Stimulated activated CD8-positive, alpha-beta memory T cell treated with anti-CD3 and anti-CD28 coated beads, Interleukin-4, amount 100 ng/mL, for 1 hour (primary cell): ENCODE measurements at places on chromosomes 4 and X.

DNA sequence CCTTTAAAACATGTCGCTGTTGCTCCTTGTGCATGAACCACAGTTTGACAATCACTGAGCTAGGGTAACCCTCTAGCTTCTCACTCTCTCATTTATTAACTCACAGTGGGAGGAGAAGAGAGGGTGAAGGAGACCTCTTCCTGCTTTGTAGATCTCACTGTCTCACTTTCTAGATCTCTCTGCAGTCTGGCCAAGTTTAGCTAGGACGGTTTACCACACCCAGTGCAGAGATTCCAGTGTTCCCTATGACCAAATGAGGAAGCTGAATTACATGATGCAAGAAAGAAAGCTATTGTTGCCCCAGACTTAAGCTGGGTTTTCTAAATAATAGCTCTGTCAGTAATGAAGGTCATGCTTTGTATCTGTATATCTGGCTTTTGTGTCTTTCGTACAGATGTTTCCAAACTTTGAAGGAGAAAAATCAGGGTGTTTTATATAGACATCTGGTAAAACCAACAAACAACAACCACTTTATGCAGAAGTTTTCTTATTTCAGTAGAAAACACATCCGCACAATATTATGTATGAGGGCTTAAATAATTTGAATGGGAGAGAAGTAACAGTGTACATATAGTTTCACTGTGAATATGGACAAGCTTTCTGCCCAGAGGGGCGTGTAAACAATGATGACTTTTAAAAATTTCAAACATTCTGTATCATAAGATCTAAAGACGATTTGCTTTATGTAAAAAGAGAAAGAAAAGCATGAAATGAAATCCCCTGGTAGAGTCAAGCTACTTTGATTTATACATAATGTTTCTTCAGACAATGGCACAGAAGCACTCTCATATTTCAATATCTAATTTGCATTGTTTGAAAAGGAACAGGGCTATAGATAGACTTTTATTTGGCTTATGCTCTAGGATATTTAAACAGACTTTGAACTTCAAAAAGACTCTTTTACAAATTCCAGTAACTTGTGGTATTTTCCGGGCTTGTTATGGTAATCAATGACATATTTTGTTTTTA, 582.3 kb downstream of the FSTL5 start:
- DNase-seq, result no peak

DNA sequence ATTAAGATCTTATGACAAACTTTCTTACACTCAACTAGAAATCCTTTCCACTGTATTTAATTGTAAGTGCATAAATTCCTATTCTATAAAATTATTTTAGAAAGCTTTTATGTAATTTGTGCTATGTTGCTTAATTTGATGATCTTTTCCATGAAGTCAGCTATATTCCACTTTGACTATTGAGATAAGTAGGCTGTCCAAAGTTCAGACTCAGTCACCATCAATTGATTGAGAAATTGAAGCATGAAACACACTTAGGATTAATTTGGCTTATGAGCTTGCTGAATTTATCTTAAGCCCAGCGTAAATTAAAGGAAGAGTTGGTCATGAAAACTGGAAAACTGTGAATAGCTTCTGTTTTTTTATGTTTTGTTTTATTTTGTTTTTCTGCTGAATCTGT, 18.7 kb upstream of the UGT2B10 start:
- no peak for DNase-seq

GRCh38 chr4:176874721-176875445, 82.2 kb upstream of the VEGFC start:
- no peak for DNase-seq

DNA sequence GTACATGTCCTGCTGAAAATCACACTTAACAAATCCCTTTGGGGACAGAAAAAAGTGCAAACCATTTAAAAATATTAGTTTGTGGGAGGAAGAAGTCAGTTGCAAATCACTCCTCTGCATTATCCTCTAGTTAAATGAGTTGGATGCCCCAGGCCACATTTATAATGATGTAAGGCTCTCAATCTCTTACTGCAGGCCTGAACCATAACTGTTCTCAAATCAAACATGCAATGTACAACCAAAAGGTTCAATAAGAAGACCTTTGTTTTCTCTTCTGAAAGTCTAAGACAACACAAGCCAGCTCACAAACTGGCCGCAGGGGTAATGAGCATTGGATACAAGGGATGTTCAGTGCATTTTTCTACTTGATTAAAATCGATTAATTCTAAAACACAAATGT, 39.7 kb downstream of the IGFBP7 start:
- DNase-seq, result no peak

- DNase-seq, result no peak
These were observed 221.1 kb downstream of the PTTG2 start for GRCh38 chr4:38181286-38181685.

GRCh38 chr4:145791988-145792387, 112.0 kb downstream of the C4orf51 start:
- no peak for DNase-seq

DNA sequence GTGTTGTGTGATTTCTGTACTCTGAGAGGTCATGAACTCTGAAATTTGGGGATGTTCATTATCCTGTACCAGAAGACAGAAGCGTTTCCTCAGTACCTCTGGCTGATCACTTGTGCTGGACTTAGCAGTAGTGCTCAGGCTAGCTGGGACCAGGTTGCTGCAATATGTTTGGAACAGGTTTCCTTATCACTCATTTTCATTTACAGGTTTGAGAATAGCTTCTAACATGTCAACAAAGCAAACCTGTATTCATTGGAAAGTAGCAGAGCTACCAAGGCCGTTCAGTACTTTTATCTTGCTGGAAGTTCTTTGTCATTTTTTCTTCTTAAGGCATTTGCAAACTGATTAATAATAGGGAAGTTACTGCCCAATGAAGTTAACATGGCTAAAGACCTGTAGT, 242.9 kb upstream of the ANKRD50 start:
- no peak for DNase-seq

DNA sequence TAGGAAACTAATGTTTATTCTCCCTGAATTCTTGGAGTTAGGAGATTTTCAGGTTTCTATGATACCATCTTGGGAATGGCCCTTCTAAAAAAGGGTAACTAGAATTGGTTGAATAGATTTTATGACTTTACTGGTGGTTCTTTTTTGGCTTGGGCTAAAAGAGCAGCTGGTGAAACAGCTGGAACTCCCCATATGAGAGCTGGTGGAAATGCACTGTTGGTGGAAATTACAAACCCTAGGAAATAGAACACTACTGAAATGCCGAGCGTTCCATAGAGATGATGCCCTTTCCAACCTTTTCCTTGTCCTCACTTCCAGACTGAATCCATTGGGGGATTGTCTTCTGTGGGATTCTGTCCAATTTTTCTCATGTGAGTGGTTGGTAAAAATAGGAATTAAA, 139.5 kb downstream of the STIM2 start:
- no peak for DNase-seq

- no peak for DNase-seq
These were observed 3.7 kb upstream of the OSTC start for GRCh38 chr4:108646706-108647105.

- DNase-seq, result no peak
These were observed 136.5 kb downstream of the PRKX start for GRCh38 chrX:3576886-3577501.

DNA sequence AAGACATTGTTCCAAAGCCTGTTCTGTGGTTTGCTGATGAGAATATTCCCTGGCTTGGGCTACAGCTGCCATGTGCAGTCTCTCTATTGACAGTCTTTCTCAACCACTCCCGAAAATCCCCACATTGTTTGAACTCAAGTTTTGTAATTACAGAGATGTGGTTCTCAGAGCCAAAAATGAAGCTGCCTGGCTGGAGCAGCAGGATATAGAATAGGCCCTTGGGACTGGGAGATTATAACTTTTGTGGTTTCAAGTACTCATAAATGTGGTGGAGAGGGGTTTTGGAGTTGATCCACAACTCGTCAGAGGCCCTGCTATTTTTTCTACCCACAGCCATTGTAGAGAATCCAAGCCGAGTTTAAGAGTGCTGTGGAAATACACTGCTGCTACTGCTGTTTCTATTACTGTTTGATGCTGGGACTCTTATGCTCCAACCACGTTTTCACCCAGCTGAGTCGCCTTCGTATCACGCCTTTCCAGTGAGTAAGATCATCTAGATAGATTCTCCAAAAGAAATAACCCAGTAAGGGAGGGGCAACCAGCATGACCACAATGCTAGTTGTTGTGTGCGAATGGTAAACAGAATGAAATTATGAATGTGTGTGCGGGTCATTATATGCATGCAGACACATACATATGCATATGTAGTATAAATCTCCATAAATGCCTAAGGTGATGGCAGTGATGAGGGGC, 57.1 kb upstream of the ATXN3L start:
- no peak for DNase-seq

DNA sequence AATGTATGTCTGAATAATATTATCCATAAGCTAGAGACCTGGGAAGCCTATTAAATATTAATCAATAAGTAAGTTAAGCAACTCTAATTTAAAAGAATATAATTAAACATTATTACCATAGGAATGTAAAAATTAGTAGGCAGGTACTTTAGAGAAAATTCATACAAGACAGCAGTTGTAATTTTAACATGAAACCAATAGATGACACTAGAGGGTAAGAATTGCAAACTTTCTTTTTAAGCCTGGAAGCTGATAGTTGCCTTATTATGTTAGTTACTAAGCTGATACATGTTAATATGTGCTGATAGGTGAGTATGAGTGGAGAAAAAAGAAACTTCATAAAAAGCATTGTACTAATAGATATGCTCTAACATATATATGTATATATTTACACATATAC, 1157.4 kb downstream of the FAM133A start:
- DNase-seq, result no peak

DNA sequence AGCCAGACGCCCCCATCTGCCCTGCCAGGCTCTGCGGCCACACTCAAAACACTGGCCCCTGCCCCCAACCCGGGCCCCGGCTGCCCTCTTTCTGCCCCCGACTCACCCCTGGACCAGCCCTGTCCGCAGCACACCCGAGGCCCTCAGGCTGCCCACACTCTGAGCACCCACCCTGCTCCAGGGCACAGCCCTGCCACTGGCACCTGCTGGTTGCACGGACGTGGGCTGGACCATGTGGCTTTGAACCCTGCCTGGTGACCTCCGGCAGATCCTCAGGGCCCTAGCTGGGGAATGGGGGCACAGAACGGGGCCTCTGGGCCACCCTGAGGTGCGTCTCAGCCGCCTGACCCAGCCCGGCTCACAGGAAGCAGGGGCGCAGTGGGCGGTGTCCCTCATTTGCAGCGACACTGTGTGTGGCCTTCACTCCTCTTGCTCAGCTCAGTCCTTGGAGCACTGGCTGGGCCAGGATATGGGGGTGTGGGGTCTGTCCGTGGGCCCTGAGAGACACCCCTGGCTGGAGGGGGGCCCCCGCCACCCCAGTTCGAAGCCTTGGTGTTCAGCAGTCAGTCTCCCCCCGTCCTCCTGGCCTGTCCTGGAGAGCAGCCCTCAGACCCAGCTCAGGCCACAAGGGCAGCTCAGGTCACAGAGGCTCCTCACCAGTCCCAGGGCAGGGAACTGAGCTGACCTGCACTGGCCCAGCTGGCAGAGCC, 73.2 kb downstream of the FAM53A start:
- no peak for DNase-seq

DNA sequence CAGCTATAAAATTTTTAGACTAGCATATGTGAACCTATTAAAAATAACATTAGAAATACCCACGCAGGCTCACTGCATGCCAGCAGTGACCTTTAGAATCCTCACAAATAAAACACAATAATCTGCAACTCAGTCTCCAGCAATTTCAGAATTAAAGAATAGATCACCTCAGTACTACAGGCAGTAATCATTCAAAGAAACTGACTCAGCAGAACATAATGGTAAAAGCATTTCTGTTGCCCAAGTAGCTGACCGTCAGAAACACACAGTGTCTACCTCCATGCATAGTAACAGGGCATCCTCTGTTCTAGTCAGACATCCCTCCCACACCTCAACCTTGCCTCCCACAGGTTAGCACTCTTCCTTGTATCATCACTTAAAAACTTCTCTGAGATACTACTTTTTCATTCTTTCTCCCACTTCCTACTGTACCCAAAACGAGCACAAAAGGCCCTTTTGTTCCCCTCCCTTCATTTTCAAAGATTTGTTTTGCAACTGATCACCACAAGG, 65.7 kb upstream of the BEND2 start:
- DNase-seq, result no peak

DNA sequence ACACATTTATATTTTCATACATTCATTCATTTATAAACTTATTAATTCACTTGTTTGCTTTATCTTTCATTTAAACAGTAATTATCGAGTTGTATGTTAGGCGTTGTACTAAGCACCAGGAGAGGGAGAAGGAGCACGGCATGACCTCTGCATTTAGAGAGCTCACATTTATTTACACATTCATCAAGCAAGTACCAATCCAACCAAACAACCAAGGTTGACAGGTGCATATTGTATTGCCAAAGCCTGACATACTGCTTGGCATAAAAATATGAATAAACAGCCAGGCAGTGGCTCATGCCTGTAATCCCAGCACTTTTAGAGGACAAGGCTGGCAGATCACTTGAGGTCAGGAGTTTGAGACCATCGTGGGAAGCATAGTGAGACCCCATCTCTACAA, 37.0 kb upstream of the CLNK start:
- no peak for DNase-seq

DNA sequence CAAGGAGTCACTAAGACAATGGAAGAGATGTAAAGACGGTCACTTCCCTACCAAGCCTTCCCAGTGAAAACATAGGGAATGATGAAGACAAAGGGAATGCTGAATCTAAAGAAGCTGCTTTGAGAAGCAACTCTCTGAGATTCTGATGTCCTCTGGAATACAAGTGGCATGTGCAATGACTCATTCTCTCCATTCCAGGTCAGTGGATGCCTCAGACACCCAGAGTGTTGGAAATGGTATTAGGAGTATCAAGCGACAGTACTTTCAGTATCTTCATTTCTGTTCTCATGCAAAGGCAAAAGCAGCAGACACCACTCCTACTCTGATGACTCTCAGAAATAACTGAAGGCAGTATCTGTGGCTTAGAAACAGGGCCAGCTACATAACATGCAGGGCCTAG, 102.6 kb downstream of the FSTL5 start:
- DNase-seq, result no peak

- DNase-seq, result no peak
These were observed 827.8 kb downstream of the SH3BGRL start for GRCh38 chrX:82029571-82030218.

DNA sequence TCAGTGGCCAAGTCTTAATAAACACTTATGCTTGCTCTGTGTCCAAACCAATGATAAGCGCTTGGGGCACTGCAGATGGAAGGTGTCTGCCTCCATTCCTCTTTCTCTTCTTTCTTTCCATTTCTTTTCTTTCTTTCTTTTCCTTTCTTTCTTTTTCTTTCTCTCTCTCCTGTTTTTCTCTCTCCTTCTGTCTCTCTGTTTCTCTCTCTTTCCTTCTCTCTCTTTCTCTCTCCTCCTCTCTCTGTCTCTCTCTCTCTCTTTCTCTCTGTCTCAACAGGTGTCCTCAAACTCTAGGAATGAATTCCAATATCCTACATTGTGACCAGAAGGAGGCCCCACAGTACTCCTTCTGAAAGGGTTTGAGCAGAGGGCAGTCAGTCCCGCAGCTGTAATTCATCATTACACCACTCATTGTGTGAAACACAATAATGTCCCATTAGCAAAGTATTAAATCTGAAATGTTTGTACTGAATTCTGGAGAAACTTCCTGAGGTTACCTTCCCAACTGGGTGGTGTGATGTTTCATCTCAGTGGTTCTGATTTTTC, 66.5 kb upstream of the PAGE1 start:
- no peak for DNase-seq

GRCh38 chr4:155426953-155427352, 50.2 kb upstream of the MAP9 start:
- no peak for DNase-seq
